Activated naive CD4-positive, alpha-beta T cell treated with anti-CD3 and anti-CD28 coated beads for 36 hours (primary cell): ENCODE measurements at places on chromosomes 1 and 21.

DNA sequence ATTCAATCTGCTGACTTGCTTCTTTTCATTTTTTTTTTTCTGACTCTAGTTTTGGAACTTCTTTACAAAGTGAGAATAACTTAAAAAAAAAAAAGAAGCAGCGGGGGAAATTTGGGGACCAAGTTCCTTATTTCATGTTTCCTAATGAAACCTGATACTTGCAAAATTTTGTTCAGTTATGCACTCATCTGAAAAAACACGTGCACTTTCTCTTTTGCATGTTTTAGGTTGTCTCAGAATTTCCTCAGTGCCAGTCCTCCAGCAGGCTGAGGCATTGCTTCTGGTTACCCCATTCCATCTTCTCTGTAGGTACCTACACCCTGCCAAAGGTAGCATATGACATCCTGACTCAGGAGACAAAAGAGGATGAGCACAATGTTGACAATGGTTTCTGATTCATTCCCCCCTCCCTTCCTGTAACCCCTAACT lies 299.7 kb downstream of the GRIK1 start:
- DNase-seq: no peak

GRCh38 chr1:213931836-213932235 lies 55.9 kb upstream of the PROX1 start:
- DNase-seq: no peak

DNA sequence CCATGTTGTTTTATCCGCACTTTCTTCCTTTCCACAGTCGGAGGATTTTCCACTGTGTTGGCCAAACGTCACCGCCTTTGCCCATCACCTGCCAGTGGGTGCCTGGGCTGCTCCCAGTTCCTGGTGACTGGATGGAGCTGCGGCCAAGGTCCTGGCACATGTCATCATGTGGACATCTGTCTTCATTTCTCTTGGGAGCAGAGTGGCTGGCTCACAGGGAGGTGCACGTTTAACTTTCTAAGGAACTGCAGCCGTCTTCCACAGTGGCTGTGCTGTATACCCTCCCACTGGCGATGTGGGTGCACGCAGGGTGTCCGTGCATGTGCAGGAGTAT lies 19.5 kb upstream of the RNF223 start:
- DNase-seq: no peak

DNA sequence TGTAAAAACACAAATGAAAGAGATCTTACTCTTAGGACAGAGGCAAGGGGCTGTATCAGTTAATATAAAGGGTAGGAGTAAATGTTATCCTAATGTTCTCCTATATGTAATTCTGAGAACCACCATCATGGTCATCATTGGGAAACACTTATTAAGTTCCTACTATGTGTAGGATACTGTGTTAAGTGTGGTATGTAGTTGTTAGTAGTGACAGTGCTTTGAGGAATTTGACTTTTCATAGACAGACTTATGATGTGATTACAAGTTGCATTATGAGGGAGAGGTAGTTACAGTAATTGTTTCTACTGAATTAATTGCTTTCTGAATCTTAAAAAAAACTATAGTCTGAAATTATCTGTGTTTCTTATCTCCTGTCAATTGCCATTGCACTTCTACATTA lies 51.8 kb upstream of the PGD start:
- DNase-seq: no peak

GRCh38 chr1:69982992-69983391 lies 222.4 kb downstream of the LRRC40 start:
- DNase-seq: no peak
